SJCRH30 (cell line): ENCODE measurements at places on chromosomes 2 and 18. TPM values are rescaled to one million over a fixed set of nuclear protein-coding genes. Genes with fewer than 3 reads are reported as not detected.

Gene ITPRIPL1
- total RNA-seq, result 26.4 and 27.1 TPM in 2 replicates

Gene KDM3A
- 34.8 and 38.7 TPM in 2 replicates for total RNA-seq

Gene MAB21L4
- total RNA-seq, result 0.66 and 1.0 TPM in 2 replicates

Gene INPP5D
- total RNA-seq, result 0.47 and 0.68 TPM in 2 replicates

Gene SERPINB2
- not detected in 2 replicates for total RNA-seq

Gene TMEM247
- not detected in 2 replicates for total RNA-seq

Gene CEBPZOS
- total RNA-seq, result 54.9 and 62.2 TPM in 2 replicates
